Peyer's patch (tissue), 4 donors: ENCODE measurements at places on chromosomes 5 and 9. TPM values are rescaled to one million over a fixed set of nuclear protein-coding genes. Genes with fewer than 3 reads are reported as not detected.
A peak's percentile ranks its signal among the peaks of the same experiment; 100 is the strongest.

- no peak for DNase-seq
These were observed 1.7 kb downstream of the FREM1 start for GRCh38 chr9:14908295-14909180.

GRCh38 chr9:105484226-105484625 lies 36.4 kb downstream of the FSD1L start:
- no peak for DNase-seq

Gene SLC1A1
- total RNA-seq: 96.9 TPM

Gene GARIN3
- not detected for total RNA-seq

Gene PCDHB2
- 0.83 TPM for total RNA-seq

DNA sequence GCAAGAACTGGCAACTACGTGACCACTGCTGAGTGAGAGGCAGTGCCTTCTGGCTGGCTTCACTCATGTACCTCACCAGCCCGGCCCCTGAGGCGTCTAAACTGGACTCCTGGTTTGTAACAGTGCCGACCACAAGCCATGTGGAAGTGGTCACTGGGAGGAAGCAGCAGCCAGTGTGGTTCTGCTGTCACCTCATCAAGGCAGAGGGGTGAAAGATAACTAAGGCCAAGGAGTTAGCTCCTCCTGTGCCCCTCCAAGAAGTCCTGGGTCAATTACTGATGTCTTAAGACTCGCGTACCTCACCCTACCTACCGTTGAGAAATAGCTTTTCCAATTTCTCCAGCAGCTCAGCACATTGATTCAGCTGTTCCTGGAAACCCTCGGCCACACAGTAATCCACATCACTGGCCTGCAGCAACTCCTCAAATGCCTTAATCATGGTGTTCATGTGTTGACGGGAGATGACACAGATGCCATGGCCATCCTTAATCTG lies 142.9 kb downstream of the CDK5RAP2 start:
- DNase-seq: no peak

Gene PGGT1B
- total RNA-seq: 12.8 TPM

- DNase-seq: no peak
These were observed 68.9 kb downstream of the SLC1A3 start for GRCh38 chr5:36675282-36675681.

DNA sequence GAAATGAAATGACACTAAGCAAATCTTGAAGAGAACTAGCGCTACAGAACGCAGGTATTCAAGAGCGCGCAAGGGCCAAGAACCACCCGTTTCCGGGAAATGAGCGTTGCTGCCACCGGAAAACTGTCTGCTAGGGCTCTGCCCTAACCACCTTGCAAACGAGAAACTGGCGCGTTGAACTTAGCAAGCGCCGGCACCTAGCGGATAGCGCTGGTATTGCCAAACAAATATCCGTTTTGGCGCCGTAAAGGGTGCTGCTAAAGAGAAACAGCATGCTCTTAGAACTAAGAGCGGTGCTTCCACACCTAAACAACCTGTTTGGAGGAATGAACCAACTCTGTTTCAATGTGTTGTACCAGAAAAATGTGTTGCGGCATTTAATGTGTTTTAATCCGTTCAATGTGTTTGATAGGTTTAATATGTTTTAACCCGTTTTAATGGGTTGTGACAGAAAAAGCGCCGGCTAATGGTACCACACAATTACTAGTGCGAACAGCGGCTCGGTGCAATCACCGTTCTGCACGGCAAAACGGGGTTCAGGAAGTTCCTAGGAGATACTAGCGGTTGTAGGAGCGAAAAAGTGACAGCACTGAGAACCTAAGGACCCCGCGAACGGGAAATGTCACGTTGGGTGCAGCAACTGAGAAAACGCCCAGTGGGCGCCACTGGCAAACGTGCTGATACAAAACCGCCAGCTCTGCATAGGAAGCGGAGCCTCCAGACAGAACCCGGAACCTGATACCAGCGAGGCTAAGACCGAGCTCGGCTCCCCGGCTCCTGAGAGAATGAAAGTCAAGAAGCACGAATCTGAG lies at the start of gene ANXA2R:
ANXA2R (minus strand) TSS at position 33 of the 812 bp plus-strand sequence. CDS start 273 bp downstream, outside the sequence.
- peak; percentile 90 for DNase-seq

DNA sequence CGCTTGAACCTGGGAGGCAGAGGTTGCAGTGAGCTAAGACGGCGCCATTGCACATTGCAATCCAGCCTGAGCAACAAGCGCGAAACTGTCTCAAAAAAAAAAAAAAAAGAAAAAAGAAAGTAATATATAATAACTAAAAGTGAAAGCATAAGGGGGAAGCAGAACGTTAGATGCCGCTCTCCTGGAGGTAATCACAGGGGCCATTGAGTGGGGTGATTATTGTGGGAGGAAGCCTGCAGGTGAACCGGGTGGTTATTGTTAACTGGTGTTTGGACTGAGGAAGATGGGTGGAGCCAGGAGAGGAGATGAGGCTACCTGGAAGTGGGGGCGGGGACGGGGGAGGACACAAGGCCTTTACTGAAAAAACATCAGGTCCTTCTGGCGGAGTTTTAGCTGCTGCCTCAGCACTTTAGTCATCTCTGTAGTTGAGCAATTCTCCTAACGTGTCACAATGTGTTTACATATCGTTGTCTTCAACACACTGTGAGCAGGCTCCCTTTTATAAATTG lies 5.3 kb upstream of the TJP2 start:
- DNase-seq: peak; percentile 52

GRCh38 chr9:93875330-93875729 lies 79.8 kb downstream of the BARX1 start:
- no peak for DNase-seq

Gene SHOC1
- not detected for total RNA-seq

DNA sequence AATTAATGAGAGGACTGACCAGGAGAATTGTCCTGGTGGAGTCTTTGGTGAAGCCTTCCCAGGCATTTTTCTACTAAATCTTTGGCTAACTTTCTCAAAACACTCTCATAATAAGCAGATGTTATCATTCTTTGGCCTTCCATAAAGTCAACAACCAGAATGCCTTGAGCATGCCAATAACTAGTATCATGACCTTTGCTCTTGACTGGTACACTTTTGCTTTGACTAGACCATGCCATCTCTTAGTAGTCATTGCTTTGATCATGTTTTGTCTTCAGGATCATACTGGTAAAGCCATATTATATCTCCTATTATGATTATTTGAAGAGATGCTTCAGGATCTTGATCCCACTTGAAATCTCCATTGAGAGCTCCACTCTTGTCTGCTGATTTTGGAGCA lies 506.9 kb downstream of the ELAVL2 start:
- no peak for DNase-seq

DNA sequence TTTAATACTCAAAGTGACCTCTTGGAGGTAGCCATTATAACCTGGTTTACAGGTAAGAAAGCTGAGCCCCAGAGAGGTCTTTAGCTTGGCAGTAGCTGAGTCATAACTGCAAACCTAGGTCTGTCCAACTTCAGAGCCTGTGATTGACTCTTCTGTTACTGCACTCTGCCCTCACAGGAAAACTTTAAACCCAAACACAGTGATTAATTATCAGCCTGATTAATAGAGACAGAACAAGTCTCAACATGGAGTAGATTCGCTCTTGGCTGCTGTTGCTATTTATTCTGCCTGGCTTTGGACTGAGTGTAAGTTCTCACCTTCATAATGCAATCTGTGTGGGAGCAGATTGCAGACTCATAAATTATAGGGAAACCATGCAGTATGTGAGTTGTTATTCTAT lies 27.4 kb upstream of the TXN start:
- no peak for DNase-seq

- DNase-seq: peak; percentile 63
These were observed 38.4 kb downstream of the EGR1 start for GRCh38 chr5:138503487-138504270.

DNA sequence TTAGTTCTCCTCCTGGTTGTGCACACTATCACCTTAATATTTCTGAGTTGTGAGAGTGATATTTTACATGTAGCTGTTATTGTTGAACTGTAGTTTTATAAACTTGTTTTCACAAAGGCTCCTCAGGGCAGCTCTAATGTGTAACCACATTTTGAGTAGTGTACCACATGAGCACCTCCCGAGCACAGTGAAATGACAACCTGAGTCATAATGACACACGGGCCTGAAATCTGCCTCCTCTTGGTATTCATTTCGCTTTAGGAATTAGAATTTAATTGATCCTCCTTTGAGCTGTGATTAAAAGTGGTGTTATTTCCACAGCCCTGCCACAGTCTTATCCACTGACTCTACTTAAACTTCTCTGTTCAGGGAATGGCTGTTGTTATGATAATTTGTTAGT lies 7.9 kb downstream of the MTRR start:
- no peak for DNase-seq

GRCh38 chr9:129489838-129490582 lies 130.9 kb downstream of the C9orf50 start:
- no peak for DNase-seq
